ENCODE measurements at places on chromosomes 6 and 20.

- DNase-seq: peak; percentile 71
These were observed 64.8 kb downstream of the UTRN start for GRCh38 chr6:144349690-144350527.

DNA sequence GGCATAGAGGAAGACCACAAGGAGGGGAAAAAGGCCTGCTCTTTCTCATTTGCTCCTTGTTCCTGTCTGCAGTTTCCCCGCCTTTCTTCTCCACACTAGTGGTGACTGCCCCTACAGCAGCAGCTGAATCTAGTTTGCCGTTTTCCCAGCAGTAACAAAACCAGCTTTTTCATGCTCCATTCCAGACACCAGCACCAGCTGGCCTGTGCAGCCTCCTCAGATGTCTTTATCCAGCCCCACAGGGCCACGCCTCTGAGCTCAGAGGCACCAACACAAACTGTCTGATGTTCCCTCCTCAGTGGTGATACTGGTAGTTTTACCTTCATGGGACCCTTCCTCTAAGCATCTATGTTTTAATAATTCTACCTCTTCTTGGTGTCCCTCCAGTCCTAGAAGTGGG is 70.4 kb upstream of the SLC24A3 start:
- no peak for DNase-seq

DNA sequence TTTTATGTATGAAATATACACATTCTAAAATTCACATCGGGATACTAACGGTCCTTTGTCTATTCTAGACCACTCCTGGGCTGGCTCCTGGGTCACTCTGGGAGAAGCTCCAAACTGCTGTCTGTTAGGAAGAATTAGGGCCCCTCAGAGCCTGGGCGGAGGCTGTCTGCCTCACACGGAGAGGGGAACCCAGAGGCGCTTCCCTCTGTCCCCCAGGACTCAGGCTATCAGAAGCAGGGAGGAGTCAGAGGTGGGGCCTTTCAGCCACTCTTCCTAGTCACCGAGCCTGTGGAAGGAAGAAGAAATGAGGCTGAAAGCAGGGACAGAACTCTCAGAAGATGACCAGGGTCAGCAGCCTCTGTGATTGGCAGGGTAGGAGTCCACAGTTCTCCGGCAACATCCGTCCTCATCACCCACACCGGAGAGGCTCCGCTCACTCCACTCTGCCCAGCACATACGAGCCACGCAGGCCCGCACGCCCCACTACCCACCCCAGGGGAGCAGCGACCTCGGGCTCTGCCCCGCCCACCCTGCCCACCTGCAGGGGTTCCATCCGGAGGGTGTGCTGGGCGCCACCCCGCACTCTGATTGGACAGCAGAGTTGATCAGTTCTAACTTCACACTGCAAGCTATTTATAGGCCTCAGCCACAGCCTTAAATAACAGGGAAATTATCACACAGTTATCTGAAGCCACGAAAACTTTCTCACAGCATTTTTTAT is 182.1 kb upstream of the AFDN start:
- no peak for DNase-seq

- no peak for DNase-seq
These were observed 21.2 kb downstream of the SNRPB start for GRCh38 chr20:2449386-2449785.

GRCh38 chr6:139784222-139784769 is 409.8 kb upstream of the CITED2 start:
- DNase-seq: no peak

DNA sequence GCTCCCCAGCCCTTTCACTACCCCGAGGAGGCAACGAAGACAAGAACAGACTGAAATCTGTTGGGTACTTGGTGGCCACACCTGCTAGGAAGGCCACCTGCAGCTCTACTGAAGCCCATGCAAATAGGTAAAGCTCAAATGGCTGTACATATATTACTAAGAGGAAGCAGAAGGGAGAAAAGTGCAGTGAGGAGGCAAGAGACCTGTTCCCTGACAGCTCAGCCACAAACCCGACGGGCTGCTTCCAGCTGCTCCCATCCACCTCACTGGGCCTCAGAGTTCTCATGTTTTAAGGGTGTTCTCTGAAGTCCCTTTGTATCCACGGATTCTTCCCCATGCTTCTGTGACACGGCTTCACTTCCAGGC is 24.6 kb downstream of the TRAM2 start:
- no peak for DNase-seq

DNA sequence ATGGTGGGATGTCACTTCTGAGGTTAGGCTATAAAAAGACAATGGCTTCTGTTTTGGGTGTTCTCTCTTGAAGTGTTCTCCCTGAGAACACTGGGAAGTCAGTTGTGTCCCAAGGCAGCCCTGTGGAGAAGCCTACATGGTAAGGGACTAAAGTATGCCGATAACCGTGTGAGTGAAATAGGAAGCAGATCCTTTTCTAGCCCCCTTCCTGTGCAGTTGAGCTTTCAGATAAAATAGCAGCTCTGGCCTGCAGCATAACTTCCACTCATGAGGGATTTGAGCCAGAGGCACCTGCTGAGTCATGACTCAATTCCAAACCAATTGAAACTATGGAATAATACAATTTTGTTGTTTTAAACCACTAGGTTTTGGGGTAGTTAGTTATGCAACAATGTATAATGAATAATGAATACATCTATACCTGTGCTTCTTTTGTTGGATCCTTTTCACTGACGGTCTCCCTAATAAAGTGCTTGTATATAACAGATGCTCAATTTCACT is 241.6 kb downstream of the TFAP2B start:
- no peak for DNase-seq

- DNase-seq: no peak
These were observed 109.0 kb downstream of the TNFRSF21 start for GRCh38 chr6:47200536-47201334.

GRCh38 chr6:106648651-106649308 is 19.4 kb downstream of the QRSL1 start:
- no peak for DNase-seq

GRCh38 chr6:132479131-132479530 is 33.8 kb downstream of the STX7 start:
- no peak for DNase-seq

- no peak for DNase-seq
These were observed 107.4 kb upstream of the TAB2 start for GRCh38 chr6:149209871-149210775.

DNA sequence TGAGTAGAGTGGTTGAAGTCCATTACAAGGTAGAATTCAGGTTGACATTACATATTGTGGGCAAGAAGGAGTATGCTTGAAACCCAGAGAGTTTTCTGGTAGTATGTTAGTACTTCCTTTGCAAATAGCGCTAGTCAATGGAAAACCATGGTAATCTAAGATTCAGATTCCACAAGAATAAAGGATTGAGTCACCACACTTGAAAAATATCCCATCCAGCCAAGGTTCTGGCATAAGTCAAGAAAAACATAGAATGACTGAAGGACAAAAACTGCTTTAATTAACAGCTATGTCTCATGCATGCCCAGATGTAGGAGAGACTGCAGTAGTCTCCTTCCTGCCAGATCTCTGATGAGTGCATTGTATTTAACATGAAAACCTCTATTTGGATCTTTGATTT is 469.8 kb downstream of the BMP2 start:
- no peak for DNase-seq

DNA sequence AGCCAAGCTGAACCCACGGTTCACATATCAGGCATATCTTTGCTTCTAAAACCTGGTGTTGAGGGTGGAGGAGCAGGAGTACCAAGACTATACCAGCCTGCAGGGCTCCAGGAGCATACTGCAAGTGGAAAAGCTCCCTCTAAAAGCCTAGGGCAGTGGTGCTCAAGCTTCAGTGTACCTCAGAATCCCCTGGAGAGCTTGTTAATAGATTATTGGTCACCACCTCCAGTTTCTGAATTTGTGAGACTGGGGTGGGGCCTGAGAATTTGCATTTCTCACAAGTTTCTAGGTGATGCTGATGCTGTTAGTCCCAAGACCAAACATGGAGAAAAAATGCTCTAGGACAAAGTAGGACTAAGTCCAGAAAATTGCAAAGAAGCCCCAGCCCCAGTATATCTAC is 65.4 kb downstream of the FILIP1 start:
- no peak for DNase-seq

DNA sequence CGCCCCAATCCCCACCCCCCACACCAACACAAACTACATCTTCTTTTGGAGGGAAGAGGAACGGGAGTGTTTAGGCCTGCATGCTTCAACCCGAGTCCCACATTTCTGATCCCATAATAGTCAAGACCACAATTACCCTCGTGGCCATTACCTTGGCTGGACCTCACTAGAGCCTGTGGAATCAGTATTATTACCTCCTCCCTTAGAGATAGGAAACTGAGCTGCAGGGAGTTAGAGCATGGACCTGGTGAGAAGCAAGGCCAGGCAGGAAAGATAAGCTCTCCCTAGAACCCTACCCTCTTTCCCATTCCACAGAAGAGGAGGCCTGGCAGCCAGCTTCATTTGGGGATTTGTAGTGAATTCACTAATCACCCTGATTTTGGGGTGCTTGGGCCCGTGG is 74.1 kb downstream of the NCR2 start:
- DNase-seq: no peak

- no peak for DNase-seq
These were observed 65.7 kb downstream of the PYGB start for GRCh38 chr20:25313593-25313992.

DNA sequence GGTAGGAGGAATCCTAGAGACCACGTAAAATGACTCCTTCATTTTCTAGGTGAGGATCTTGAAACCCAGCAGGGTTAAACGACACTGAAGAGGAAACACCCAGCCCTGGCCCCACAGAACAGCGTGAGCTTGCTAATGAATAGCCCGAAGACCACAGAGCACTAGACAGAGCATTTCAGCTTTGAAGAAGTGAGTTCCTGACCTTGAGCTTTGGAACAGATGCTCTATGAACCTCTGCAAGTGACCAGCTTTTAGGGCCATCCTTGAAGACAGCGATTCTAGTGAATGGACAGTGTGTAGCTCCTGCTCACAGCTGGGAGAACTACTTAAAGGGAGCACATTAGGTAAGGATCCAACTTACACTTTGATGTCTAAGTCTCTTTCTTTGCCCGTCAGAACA is 74.0 kb upstream of the FRMD1 start:
- DNase-seq: no peak

GRCh38 chr6:106110164-106110826 is 24.2 kb downstream of the PRDM1 start:
- no peak for DNase-seq

DNA sequence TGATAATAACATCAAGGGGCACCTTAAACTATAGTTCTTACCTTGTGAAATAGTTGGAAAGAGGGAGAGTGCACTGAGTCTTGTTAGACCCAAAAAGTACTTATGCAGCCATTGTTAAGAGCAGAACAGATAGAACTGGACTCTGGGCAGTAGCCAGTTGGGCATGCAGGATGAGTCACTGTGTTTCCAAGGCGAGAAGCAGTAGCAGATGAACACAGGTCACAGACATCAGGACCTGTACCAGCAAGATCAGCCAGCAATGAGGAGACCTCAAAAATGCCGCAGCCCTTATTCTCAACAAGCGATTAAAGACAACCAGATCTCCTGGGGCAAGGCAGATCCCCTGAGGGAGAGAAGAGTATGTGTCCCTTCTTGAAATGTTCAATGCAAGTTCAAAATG is 79.0 kb downstream of the SAMD3 start:
- no peak for DNase-seq

- no peak for DNase-seq
These were observed 3.9 kb downstream of the NOL4L start for GRCh38 chr20:32580970-32581838.

DNA sequence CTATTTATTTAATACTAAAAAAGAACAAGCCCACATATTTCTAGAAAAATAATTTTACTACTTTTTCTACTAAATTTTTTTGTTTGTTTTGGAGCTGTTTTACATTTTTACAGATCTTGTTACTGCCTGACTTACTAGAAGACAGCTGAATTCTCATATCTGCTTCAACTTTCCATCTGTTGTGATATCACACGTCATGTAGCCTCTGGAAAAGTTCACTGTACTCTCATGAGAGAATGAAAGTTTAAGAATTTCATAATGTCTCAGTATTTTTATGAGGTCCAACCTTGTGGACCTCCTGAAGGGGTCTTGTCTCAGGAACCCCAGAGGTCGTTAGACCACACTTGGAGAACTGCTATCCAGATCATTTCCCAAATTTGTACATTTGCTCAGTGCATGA is 81.7 kb upstream of the MTHFD1L start:
- DNase-seq: no peak

- DNase-seq: no peak
These were observed 95.1 kb downstream of the LIN28B start for GRCh38 chr6:105051941-105052471.

GRCh38 chr6:162671580-162672165 is 55.9 kb downstream of the PRKN start:
- DNase-seq: no peak

DNA sequence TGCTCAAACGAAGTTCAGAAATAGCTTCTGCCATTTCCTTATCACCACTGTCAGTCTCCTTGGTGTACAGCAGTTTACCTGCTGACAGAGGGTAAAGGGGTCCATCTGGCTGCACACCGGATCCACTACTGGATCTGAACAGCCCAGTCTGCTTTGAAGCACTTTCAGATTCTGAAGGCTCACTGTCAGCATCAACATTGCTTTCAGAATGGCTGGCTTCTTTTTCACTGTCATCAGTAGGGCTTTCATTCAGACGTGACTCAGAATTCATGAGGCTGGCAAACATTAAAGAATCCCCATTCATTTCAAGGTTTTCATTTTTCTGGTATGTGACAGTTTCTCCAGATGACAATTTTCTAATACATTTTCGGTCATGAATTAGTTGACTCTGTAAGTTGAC is 21.0 kb upstream of the PNISR start:
- no peak for DNase-seq

DNA sequence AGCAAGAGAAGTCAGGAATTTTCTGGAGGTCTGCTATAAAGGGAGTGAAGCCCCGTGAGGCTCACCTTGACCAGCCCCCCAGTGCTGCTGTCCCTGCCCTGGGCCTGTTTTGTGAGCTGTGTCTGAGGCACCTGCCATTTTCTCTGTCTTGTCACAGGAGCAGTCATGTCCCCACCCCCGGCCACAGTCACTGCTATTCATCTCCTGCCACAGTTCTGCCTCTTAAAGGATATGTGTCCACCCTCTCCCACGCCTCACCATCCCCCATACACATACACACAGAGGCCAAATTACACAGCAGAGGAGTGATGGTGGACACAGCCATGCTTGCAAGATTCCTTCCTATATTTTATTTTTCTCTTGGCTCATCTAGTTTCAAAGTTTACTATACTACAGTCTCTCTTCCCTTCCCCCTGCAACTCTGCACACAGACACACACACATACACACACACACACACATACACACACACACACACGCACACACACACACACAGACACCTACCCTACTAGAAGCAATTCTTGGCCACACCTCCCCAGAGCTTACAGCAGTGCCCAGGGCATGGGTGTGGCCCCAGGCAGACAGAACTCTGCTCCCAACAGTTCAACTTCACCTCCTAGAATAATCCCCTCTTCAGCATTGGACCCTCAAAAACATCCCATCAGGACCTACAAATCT is 68.7 kb upstream of the TAB2 start:
- no peak for DNase-seq

DNA sequence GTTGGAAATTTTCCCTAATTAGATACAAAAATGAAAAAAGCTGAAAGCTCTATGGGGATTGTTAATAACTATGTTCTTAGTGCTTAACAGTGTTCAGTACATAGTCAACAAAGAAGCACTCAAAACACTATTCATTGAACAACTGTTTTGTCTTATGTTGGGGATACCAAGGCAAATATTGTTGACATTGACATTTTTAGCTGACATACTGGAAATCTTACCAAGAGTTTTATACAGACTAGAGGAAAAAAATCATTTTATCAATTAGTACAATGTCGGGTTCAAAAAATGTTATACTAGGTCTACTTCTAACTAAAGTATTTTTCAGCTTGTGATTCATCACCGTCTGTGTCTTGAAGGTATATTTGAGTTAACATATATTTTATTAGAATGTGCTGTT is 40.2 kb downstream of the KLHL31 start:
- no peak for DNase-seq

GRCh38 chr6:109342506-109342905 is 39.8 kb downstream of the CD164 start:
- no peak for DNase-seq
